ENCODE measurements at places on chromosomes 12 and 14. TPM values are rescaled to one million over a fixed set of nuclear protein-coding genes. Genes with fewer than 3 reads are reported as not detected.

SERPINA12 gene
- not detected for total RNA-seq

ACOT4 gene
- 1.8 TPM for total RNA-seq

RD3L gene
- 1.2 TPM for total RNA-seq

TTC6 gene
- total RNA-seq = 10.4 TPM

RPS6KA5 gene
- total RNA-seq = 13.4 TPM

ORAI1 gene
- 3.9 TPM for total RNA-seq

PTCSC3 gene
- 0.69 TPM for total RNA-seq

USP44 gene
- 4.4 TPM for total RNA-seq

ACVRL1 gene
- total RNA-seq = 8.8 TPM

OTX2 gene
- 17.1 TPM for total RNA-seq

NR1H4 gene
- total RNA-seq = 1.2 TPM

NKX2-1 gene
- total RNA-seq = 21.5 TPM

CLEC1A gene
- 0.69 TPM for total RNA-seq

EAPP gene
- 54.7 TPM for total RNA-seq

COCH gene
- total RNA-seq = 36.4 TPM

WNT5B gene
- total RNA-seq = 18.7 TPM

LRTM2 gene
- 11.3 TPM for total RNA-seq

FIGNL2 gene
- 1.2 TPM for total RNA-seq

ANG gene
- total RNA-seq = 0.92 TPM

DDX23 gene
- 56.5 TPM for total RNA-seq

PGF gene
- total RNA-seq = 2.8 TPM

RIN3 gene
- 0.23 TPM for total RNA-seq

LHX5 gene
- 4.8 TPM for total RNA-seq

VTI1B gene
- 57.0 TPM for total RNA-seq

ZC3H14 gene
- total RNA-seq = 86.0 TPM

PUS7L gene
- total RNA-seq = 24.5 TPM

RHOJ gene
- 7.2 TPM for total RNA-seq

KRT4 gene
- total RNA-seq = not detected

RCOR1 gene
- 11.3 TPM for total RNA-seq

OR4K1 gene
- not detected for total RNA-seq

HHIPL1 gene
- total RNA-seq = 6.9 TPM

FOXN4 gene
- 0.23 TPM for total RNA-seq

RACGAP1 gene
- total RNA-seq = 37.8 TPM

KRT73 gene
- total RNA-seq = not detected

KRT75 gene
- total RNA-seq = not detected

IL22 gene
- not detected for total RNA-seq

IQSEC3 gene
- total RNA-seq = 11.1 TPM

GPR65 gene
- 0.23 TPM for total RNA-seq

CLBA1 gene
- total RNA-seq = 12.9 TPM

TEX52 gene
- total RNA-seq = not detected

DPPA3 gene
- total RNA-seq = not detected

CLMN gene
- 3.2 TPM for total RNA-seq

C3AR1 gene
- 3.2 TPM for total RNA-seq

SLC8B1 gene
- total RNA-seq = 4.6 TPM

KRT77 gene
- total RNA-seq = not detected

TC2N gene
- 25.1 TPM for total RNA-seq

PARPBP gene
- total RNA-seq = 9.0 TPM

DCD gene
- total RNA-seq = not detected

TMEM119 gene
- 2.8 TPM for total RNA-seq

KLRF1 gene
- 0.46 TPM for total RNA-seq

CELA1 gene
- total RNA-seq = not detected

LARP4 gene
- 67.4 TPM for total RNA-seq

LRRIQ1 gene
- total RNA-seq = 25.1 TPM

RNASE3 gene
- not detected for total RNA-seq
